Stimulated activated memory B cell treated with anti-CD40 and anti-IgM and Interleukin-4, amounts not matched to agents 10 μg/mL and 1 μg/mL and 100 μg/mL, for 72 hours (primary cell): ENCODE measurements at places on chromosomes 1 and 21.

DNA sequence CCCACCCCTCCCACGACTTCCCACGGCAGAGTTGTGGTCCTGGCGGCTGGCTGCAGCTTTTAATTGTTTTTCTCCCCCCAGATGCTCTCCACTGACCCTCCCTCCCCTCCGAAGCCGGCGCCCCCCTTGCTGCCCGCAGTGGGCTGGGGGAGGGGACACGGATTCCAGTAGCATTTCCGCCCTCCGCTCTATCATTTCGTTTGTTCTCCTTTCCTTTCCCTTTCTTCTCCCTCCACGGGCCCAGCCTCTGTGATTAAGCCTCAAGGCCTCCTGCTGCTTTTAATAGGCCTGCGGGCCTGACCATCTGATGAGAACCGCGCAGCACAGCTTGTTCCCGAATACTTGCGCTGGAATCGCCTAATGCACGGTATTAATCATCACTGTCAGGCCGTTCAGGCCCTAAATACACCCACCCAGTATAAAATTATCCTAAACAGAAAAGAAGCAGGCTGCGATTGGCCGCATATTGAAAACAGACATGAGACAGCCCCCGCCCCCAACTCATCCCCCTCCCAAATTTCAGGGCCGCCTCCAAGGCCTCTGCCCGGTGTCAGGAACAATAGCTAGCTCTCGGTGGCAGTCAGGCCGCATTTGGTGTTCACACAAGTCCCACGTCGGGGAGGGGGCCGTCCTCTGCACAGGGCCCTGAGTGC lies 102.0 kb upstream of the ARHGEF16 start:
- no peak for ATAC-seq

- no peak for ATAC-seq
These were observed 7.6 kb downstream of the SESN2 start for GRCh38 chr1:28266920-28267322.

DNA sequence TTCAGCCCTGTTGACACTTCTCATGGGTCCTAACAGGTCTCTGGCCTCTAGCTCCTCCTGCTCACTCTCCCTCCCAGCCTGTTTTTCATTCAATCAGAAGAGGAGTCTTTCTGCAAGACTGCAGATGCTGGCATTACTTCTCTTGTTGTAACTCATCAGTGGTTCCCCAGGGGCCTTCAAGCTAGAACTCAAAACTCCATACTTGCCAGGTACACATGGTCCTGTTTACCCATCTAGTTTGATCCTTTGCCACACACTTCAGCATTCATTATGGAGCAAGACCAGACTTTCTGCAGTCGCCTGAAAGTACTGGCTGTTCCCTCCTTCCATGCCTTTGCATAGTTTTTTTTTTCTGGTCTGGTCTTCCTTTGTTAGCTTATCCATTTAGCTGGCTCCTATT lies 47.9 kb downstream of the SERBP1 start:
- ATAC-seq, result no peak

DNA sequence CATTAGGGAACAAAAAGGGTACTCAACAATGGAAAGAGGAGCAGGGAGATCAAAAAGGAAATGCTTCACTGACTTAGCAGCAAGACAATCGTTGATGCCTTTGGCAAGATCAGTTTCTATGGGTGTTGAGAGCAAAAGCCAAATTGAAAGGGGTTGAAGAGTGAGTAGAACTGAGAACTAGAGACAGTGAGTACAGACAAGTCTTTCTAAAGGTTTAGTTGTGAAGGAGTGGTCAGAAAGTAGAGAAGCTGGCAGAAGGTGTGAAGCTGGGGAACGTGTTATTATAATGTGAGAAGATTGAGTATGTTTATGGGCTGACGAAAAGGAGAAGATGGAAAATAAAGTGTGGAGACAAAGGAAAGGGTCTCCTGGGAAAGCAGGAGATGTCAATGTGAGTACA lies 221.2 kb upstream of the USP25 start:
- ATAC-seq, result no peak

GRCh38 chr1:38527373-38527966 lies 332.1 kb downstream of the RRAGC start:
- peak; percentile 90 for ATAC-seq

DNA sequence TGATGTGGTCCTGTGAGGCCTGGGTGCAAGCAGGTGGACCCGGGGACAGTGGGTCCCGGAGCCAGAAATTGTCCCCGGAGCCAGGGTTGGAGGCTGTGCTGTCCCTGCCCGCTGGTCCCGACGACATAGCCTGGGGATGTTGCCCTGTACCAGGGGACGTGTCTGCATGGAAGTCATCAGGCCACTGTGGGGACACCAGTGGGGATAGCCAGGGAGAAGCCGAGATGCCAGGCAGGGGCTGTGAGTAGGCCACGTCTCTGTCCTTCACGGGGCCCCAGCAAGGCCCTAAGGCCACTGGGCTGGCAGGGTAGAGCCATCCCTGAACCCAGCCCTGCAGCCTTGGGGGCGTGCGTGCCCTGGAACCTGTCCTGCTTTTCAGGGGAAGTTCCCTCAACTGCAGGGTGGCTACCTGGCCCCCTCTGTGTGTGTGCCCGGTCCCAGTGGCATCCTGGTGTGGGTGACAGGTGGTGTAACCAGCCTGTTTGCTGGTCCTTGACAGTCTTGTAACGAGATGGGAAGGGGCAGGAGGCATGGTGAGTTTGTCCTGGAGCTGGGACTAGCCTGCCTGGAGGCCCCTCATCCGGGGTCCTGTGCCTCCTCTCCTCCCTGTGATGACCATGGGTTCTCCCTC lies 73.2 kb downstream of the OBSCN start:
- no peak for ATAC-seq

DNA sequence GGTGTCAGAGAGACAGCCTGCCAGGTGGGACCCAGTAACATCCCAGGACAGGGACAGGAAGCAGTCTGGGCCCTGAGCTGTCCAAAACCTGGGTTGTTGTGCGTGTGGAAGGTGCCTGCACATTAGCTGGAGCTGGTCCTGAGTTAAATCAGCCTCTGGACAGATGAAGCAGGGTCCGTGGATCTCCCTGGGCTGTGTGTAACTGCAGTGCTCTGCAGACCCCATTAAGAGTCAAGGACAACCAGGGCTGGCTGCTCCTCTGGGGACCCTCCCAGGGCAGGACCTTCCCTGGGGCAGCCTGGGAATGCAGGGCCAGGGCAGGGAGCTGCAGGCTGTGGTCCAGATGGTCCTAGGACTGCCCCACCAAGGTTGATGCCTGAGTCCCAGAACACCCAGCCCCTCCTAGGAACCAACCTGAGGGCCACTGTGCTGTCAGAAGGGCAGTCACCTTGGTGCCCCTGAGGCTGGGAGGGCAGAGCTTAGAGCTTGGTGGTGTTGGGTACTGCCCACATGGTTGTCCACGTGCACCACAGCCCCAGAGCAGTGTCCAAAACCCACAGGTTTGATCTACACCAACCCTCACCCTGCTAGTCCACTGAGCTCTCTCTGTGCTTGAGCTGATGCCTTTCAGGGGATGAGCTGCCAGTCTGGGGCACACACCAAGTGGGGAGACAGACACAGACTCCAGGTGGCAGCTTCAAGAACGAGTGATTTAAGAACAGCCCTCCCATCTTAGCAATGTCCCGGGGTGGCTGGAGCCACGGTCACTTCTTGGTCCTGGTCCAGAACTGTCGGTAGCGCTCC lies 2.9 kb downstream of the MRPL55 start:
- ATAC-seq, result no peak

GRCh38 chr1:74684301-74684700 lies 10.7 kb upstream of the ERICH3 start:
- ATAC-seq, result no peak

- no peak for ATAC-seq
These were observed 15.7 kb upstream of the WDTC1 start for GRCh38 chr1:27218736-27219135.

DNA sequence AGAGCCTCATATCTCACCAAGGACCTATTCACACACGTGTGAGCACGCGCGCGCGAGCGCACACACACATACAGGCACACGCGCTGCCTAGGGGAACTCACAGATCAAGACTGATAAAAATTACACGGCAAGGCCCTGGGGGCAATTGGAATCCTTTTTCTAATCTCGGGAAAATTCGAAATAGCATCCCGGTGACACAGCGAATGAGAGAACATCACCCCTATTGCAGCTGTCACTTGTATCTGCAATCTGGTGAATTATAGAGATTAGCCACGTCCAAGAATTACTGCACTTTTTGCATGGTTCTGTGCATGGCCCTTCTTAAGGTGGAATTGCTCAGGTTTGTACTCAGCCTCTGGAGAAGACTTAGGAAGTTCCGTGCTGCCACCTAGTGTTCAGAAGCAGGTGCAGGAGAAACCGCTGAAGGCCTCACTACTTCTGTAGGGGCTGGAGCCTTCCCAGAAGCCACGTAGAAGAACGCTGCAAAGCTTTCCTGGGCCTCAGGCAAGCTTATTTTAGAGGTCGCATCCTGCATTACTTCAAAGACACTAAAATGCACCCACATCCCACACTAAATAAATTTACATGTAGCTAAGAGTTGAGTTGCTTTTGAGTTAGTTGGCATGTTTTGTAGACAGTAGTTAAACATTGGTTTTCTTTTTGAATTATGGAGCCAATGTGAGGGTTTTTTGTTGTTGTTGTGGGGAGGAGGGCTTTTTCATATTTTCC lies 229.2 kb upstream of the CAMK1G start:
- ATAC-seq, result peak; percentile 65

GRCh38 chr1:243563732-243564131 lies 286.3 kb downstream of the AKT3 start:
- no peak for ATAC-seq
